ENCODE measurements at places on chromosomes 6 and 20. TPM values are rescaled to one million over a fixed set of nuclear protein-coding genes. Genes with fewer than 3 reads are reported as not detected.

- H3K4me3 ChIP-seq = no peak overlapping the region
- no peaks in the 10 kb centered on the region for H3K36me3 ChIP-seq
- H3K27me3 ChIP-seq = no peaks in the 10 kb centered on the region
- no peak overlapping the region for H3K27ac ChIP-seq
These were observed 2.4 kb downstream of the UNC5CL start for GRCh38 chr6:41036601-41037000.

GRCh38 chr20:54195483-54196472, 12.1 kb upstream of the PFDN4 start:
- no peak overlapping the region for H3K27ac ChIP-seq
- H3K4me1 ChIP-seq = no peaks in the 10 kb centered on the region
- no peak for DNase-seq
- no peaks in the 10 kb centered on the region for H3K27me3 ChIP-seq

DNA sequence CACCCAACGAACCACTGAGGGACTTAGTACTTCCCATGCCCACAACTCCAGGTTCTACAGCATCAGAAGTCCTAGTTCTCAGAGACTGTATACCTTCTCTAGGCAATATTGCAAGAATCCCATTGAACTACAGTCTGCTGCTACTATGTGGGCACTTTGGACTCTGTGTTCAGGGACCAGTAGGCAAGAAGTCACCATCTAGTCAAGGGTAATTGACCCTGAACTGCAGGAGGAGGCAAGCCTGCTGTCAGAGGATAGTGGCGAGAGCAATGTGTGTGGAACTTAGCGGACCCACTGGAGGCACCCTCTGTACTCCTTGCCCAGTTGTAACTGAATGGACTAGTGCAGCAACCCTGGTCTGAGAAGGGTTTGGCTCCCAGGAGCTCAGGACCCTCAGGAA, 15.7 kb downstream of the HEBP2 start:
- H3K27me3 ChIP-seq = no peaks in the 10 kb centered on the region
- no peak overlapping the region for H3K27ac ChIP-seq
- no peak for DNase-seq
- H3K36me3 ChIP-seq = peaks cover 21% of the 10 kb centered on the region

- H3K27ac ChIP-seq = no peak overlapping the region
- H3K36me3 ChIP-seq = no peaks in the 10 kb centered on the region
- H3K4me1 ChIP-seq = no peaks in the 10 kb centered on the region
- DNase-seq = no peak
These were observed 35.6 kb upstream of the SLCO4A1 start for GRCh38 chr20:62606551-62607201.

GRCh38 chr20:37378785-37379598, 33.1 kb downstream of the SRC start:
- H3K36me3 ChIP-seq = peaks cover 18% of the 10 kb centered on the region
- H3K4me3 ChIP-seq = no peak overlapping the region

The MOG gene
- not detected for total RNA-seq
